ENCODE measurements at places on chromosomes 2 and 18.

- no peak for DNase-seq
Observed at GRCh38 chr18:27276886-27277285, 91.8 kb upstream of the CHST9 start.

DNA sequence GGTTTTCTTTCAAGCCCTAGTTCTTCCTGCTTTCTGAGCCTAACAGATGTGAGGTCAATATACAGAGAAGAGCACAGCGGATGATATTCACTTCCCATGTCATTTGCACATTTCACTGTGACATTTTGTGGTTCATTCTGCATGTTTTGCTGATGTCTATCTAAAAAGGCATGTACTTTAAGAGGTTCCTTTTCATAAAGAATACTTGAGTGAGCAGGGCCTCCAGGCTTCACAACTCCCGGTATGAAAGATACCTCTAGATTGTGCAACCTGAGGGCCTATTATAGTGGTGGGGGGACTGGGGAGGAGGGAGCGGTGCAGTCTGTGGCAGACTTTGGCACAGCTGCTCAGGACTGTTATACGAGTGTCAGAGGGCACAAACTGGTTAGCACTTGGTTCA lies 54.6 kb downstream of the CPO start:
- no peak for DNase-seq

- no peak for DNase-seq
Observed at GRCh38 chr2:173906626-173907025, 58.5 kb downstream of the SP3 start.

GRCh38 chr2:215419769-215420470 lies 15.9 kb downstream of the FN1 start:
- no peak for DNase-seq

DNA sequence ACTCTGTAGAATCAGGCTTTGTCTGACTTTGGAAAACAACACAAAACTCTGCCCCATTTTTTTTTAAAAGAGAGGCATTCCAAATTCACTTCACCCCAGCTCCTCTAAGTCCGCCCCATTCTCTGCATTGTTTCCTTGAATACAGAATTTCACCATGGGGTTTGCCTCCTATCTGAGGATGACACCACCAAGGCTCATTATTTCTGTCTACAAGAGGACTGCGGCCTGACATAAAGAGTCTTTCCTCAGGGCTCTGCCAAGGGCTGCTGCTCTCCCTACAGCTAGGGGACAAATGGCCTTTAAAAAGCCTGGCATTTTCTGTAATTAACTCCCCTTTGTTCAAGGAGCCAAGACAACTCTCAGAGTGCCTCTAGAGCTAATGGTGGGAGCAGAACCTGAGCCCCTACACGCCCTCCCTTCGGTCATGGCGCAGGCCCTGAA lies 4.6 kb downstream of the CHST10 start:
- DNase-seq: no peak

GRCh38 chr2:10906926-10907625 lies 4.7 kb upstream of the KCNF1 start:
- no peak for DNase-seq

GRCh38 chr2:24509425-24509824 lies 18.4 kb downstream of the NCOA1 start:
- DNase-seq: no peak

- no peak for DNase-seq
Observed at GRCh38 chr2:8312861-8313830, 368.7 kb upstream of the ID2 start.

DNA sequence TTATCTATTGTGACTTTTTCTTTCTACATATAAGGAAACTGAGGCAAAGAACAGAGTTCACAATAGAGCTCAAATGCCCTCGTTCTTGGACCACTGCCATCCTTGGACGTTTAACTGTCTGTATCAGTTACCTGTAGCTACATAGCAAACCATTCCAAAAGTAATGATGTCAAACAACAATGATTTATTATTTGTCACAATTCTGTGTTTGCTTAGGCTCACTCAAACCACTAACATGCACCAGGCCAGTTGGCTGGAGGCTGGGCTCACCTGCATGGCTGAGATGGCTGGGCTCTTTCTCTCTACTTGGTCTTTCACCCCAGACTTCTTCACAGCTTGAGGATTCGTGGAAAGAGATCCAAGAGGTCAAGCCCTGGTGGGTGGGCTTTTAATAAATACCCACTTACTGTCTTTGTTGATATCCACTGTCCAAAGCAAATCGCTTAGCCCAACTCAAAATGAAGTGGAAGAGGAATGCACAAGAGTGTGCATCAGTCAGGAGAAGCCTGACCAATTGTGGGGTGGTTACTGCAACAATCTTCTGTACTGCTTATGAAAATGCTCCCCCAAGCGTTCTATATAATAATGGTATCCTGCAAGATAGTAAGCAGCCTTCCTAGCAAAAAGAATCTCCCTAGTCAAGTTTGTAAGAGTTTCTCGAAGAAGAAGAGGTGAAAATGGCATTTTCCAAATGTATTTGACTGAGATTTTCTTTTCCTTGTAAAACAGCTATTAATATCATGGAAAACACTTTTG lies 163.5 kb upstream of the NT5C1B start:
- DNase-seq: no peak

GRCh38 chr2:208645226-208645625 lies 238.6 kb downstream of the PTH2R start:
- DNase-seq: no peak

DNA sequence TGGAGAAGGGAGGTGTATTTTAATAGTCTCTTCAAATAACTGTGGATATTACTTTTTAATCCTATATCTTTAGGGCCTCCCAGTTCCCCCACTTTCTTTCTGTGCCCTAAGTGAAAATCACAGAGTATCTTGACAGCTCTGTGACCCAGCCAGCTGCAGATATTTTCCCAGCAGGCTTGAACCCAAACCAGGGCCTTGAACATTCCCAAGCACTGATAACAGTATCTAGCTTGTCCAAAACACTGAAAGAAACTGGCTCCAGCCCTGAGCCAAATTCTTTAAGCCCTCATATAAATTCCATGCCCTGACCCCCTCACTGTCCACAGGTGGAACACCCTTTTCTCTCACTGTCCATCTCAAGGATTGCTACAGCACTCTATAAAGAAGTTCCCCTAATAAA lies 388.1 kb upstream of the CHAC2 start:
- no peak for DNase-seq

DNA sequence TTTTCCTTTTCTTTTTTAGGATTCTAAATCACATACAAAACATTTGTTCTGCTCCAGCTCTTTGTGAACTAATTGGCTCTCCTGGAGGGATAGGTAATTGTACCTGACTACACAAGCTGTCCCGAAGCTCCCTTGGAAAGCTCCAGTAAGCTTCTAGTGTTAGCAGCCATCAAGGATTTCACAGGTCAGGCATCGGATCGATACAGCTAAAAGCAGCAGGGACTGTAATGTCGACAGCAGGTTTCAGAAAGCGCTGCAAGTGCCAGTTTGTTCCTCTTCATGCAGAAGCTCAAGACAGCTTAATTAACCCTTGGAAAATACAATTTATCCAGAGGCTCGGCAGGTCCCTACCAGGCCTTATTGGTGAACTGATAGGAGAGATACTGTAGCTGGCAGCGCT lies 87.2 kb upstream of the VRK2 start:
- no peak for DNase-seq

- no peak for DNase-seq
Observed at GRCh38 chr18:74529378-74529777, 4.9 kb upstream of the CNDP1 start.

- DNase-seq: no peak
Observed at GRCh38 chr2:15642011-15642814, 50.5 kb downstream of the DDX1 start.

DNA sequence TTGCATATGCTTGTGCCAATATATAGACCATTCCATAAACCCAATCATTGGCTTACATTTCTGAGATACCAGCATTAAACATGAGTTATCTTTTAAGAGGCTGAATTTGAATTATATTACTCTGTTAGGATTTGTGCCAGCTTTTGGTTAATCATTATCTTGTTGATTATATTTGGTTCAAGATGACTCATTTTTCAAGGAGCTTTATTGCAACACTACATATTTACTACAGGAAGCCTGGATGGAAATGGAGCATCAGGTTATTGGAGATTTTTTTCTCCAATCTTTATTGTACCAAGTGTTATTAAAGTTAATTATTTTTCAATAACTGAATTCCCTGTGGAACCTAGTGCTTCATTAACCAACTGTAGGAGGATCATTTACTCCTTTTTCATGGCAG lies 26.4 kb downstream of the EML4 start:
- DNase-seq: no peak

DNA sequence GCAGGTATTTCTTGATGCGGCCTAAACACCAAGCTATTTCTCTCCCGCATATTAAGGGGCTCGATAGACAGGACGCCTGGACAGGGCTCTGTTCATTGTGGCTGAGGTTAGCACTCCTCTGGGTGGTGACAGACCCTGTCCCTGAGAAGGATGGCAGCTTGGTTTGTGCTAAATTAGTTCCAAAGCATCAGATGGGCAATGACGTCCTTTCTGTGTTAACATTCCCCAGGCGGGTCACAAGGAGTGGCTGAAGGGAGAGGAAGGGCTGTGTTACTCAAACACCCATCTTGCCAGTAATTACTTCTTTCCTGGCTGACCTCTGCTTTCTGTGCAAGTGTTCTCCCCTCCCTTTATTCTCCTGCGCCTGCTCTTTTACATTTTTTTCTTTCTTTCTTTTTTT lies 75.0 kb downstream of the TMEM247 start:
- DNase-seq: no peak

Measured in stimulated activated CD8-positive, alpha-beta memory T cell treated with anti-CD3 and anti-CD28 coated beads, Interleukin-7, amount 100 ng/mL, for 24 hours (primary cell).